Brain (organoid and tissue), 16 donors: ENCODE measurements at places on chromosomes 7 and 10.

DNA sequence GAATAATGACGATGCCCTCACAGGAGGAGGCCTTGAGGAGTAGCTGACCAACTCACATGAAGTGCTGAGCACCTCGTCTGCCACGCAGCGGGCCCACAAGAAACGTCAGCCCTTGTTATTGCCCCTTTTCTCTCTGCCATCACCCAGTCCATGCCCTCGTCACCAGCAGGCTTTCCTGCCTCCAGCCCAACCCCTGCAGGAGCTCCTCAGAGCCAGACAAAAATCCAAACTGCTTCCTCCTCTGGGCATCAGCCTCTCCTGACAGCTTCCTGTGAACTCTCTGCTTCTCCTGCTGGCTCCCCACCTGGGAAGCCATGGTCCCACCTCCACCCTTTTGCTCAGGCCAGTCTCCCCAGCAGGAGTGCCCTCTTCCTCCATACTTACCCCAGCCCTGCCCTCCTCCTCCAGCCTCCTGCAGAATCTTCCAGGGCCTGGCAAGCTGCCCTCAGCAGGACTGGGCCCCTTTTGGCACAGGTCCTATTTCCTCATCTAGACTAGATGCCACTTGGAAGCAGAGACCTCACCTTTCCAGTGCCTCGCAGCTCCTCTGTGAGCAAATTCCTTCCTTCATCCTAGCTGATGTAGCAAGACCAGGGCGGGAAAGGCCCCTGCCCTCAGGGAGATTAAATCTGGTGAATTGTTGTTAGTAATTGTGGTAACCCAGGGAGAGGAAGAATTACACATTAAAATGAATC is 115.1 kb downstream of the C10orf105 start:
- no peak for DNase-seq

DNA sequence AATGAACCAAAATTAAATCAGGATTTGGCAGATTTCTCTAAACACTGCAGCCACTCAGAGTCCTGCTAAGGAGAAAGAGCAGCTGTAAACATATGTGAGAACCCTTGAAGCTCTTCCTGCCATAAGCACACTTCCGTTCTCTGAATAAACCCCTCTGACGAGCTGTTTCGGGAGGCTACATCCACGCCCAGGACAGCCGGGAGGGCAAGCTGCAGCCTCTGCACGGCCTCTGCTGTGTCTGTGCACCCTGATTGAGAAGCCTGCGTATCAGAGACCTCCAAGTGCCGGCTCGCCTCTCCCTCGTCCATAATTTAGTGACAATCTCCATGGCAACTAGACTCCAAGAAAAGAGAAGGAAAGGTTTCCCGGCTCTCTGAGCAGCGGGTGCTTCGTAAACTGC is 114.4 kb downstream of the PTPRN2 start:
- DNase-seq = peak; percentile 92

DNA sequence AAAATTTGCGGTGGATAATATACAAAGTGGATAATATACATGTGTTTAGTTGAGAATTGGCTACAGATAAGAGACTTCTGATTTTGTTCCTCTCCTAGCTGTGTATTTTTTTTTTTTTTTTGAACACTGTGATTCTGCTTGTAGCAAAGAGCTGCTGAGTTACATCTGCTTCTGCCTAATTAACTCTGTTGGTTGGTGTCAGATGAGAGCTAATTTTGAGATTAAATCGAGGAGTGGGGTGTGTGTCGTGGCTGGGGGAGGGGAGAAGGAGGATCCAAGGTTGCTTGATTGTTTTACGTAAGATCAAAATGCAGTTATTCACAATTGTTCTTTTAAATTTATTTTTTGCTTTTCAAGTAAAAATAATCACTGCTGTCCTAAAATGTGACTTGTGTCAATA is 11.3 kb downstream of the KAT6B start:
- peak; percentile 56 for DNase-seq

DNA sequence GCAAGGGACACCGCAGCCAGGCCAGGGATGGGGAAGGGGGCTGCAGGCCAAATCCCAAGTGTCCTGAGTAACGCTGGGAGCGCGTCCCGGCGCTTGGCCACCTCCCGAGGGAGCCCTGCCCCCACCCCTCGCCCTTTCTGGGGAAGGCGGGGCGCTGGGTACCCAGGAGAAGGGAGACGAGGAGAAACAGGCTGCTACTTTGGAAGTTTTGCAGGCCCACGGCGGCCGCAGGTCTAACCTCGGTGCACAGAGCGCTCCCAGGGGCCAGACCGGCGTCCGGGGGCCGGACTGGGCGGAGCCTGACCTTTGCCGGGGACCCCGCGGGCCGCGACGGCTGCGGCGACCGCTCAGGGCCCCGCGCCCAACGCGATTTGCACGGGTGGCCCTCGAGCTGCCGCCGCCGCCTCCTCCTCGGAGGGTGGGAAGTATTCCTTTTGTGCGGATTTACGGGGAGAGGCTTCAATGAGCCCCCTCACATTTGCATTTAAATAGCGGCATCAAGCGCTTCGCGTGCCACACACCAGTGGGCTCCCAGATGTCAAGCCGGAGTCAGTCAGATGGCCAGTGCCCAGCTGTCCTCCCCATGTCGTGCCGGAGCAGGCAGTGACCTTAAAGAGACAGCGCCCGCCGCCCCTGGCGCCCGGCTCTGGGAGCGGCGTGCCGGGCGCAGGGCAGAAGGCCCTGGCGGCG is 3.0 kb upstream of the EBF3 start:
- DNase-seq = peak; percentile 75

DNA sequence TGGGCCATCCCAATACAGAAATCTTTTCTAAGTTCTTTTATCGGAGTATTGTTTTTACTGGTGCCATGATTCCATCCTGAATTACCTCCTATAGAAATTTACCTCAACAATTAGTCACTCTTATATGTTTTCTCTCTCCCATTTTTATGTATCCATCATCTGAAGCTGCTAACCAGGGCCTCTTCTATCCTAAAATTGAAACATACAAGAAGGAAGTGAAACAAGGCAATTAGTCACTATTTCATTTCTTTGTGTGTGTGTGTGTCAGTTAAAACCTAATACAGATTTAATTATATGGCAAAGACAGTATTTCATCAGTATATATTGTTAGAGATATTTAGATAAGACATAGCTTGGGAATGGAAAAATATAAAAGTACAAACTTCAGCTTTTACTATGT is 148.4 kb upstream of the AHR start:
- DNase-seq = no peak

- DNase-seq = no peak
These were observed 28.1 kb downstream of the ATE1 start for GRCh38 chr10:121899727-121900126.

GRCh38 chr7:47045207-47046051 is 536.5 kb downstream of the TNS3 start:
- DNase-seq = no peak

DNA sequence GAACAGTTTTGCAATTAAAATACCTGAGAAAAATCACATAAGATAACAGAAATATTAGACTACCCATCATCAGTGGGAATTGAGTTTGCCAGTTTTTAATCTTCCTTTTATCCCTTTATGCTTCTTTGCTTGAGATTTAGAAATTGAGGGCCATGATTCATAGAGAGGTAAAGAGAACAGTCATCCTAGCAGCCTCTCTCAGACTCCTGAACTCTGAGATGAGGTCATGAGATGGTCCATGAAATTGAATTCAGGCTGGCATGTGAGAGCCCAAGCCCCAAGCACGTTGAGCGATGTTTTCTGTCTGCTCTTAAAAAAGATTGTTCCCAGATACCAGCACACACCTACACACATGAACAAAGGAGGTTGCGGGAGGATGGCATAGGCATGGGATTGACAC is 91.1 kb downstream of the CREB5 start:
- DNase-seq = no peak

DNA sequence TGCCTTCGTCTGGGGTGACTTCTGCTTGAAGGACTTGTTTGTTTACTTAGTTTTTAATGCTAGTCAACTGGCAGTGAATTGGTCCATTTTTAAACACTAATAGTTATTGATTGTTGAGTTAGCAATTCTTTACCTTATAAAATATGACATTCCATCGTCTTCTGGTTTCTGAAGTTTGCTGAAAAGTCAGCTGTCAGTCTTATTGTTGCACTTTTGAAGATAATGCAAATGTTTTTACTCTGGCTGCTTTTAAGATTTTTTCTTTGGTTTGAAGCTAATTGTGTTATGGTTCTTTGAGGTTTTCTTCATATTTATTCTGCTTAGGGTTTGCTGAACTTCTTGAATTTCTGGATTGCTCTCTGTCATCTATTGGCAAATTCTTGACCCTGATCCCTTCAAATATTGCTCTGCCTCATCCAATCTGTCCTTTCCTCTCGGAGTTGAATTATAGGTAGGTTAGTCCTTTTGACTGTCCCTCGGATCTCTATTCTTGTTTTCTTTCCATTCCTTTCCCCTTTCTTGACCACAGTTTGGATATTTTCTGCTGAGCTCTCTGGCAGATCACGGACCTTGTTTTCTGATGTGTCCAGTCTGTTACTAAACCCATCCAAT is 24.2 kb downstream of the MGMT start:
- no peak for DNase-seq

DNA sequence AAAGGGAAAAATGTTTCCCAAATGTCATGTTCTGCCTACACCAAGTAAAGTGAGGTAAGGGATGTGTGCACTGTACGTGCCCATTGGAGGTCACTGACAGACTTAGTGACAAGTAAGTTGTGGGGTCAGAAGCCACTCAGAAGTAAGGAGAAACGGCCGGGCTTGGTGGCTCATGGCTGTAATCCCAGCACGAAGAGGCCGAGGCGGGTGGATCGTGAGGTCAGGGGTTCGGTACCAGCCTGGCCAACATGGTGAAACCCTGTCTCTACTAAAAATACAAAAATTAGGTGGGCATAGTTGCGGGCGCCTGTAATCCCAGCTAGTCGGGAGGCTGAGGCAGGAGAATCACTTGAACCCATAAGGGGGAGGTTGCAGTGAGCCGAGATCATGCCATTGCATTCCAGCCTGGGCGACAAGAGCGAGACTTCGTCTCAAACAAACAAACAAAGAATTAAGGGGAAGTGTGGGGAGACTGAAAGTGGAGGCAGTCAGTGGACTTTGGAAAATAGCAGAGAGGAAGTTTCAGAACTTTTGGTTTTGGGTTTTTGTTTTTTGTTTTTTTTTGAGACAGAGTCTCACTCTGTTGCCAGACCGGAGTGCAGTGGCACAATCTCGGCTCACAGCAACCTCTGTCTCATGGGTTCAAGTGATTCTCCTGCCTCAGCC is 114.8 kb downstream of the WDFY4 start:
- no peak for DNase-seq

DNA sequence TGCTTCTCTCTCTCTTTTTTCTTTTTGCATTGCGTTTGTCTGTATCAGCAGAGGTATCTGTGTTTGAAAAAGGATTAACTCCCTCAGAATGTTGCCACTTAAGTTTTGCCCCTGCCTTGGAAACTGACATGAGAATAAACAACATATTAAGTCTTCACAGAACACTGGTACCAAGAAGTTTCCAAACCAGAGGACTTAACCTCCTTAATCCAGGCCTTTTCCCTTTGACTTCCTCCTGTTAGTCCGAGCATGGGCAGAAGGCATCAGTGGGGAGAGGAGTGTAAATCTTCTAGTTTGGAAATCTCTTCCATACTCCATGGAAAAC is 681.4 kb downstream of the LRMDA start:
- DNase-seq = no peak
